T-helper 1 cell (primary cell): ENCODE measurements at places on chromosomes 2 and 18.

GRCh38 chr2:6993229-6993640, 76.0 kb downstream of the RNF144A start:
- no peak for DNase-seq

DNA sequence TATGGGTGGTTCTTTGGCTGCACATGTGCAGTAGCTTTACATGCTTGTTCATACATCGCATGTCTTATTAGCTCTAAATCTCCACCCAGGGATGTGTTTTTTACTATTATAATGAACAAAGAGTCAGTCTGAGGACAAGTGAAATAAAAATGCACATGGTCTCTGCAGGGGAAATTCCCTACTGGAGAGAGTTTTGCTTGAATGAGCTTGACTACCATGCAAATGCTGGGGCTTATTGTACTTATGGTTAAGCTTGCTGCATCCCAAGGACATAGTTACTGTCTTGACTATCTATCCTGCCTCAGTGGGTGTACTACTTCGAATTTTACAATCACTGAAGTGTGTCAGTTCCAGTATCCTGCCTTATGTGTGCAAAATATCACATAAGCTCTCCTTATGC, 362.7 kb downstream of the TDRD15 start:
- no peak for DNase-seq

- DNase-seq, result no peak
Measured at GRCh38 chr2:231111987-231112386, 12.9 kb downstream of the HTR2B start.

DNA sequence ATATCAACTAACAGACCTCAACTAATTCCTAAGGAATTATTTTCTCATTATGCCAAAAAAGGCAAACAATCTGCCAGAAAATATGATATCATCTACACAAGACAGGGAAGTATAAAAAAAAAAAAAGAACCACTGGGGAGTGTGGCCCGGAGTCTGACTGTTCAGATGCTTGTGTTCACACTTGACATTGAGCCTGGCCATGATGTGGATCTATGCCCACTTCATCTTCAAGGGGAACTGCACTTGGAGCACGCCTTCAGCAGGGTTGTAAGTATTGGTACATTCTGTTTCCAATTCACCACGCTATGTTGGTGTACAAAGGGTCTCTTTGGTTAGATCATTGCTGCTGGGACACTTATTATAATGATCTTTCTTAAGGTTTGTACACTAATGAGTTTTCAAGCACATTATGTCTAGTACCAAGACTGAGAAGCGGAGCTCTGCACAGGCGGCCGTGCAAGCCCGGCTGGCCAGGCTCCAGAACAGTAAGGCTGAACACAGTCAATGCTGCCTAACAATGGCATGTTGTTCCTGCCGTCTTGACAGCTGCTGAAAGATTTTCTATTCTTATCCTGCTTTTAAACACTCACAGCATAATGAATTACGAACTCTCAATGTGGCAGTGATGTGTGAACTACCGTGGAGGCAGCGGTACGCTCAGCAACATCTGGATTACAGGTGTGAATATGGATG, 788.4 kb upstream of the SOX11 start:
- no peak for DNase-seq

- no peak for DNase-seq
Measured at GRCh38 chr2:104502901-104503300, 351.0 kb upstream of the POU3F3 start.

DNA sequence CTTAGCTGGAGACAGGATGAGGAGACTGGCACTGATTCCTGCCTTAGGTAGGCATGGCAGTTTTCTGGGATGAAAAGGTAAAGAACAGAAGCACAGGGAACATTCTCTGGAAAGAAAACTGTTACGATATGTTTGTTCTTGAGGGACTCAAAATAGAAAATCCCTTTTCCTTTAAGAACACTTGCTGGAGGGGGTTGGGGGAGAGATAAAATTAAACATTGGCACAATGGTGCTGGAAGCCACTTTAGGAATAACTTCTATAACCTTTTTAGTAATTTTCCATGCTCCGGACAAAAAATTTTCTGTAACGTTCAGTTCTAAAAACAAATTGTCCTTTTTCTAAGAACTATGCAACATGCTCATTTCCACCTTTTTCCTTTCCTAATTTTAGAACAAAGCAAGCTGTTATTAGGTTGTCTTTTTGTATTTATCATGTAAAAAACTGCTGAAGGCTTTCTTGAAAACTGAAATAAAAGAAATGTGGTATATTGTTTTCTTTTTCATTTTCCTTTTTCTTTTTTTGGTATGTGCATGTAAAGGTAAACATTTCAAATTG, 343.8 kb downstream of the EPHA4 start:
- DNase-seq, result no peak

DNA sequence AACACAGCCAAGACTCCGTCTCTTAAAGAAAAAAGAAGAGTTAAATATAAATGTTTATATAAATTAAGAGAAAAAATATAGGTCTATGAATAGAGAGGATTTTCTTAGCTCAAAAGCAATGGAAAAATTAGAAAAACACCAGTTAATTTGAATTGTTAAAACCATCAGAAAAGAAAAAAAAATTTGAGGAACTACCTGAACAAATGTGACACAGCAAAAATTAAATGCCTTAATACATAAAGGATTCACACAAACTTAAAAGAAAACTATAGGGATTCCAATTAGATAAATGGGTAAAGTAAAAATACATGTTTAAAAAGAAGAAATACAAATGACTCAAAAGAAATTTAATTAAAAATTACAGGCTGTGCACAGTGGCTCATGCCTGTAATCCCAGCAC, 147.9 kb upstream of the DNMT3A start:
- DNase-seq, result no peak

DNA sequence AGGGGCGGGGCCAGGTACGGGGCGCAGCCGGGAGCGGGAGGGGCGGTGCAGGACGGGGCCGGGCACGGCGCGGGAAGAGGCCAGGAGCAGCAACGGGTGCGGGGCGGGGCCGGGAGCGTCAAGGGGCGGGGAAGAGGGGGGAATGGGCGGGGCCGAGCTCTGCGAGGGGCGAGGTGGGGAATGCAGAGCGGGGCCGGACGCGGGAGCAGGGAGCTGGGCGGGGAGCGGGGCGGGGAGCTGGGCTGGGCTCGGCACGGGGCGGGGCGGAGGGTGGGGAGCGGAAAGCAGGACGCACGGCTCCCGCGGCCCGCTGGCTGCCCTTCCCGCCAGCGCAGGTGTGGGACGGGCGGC, at the start of gene IMPA2:
Gene IMPA2 (plus strand): TSS at position 316 of the 351 bp plus-strand sequence. CDS start 163 bp downstream, outside the sequence.
- DNase-seq, result no peak

- DNase-seq, result no peak
Measured at GRCh38 chr18:67500522-67501205, 15.9 kb downstream of the DSEL start.

DNA sequence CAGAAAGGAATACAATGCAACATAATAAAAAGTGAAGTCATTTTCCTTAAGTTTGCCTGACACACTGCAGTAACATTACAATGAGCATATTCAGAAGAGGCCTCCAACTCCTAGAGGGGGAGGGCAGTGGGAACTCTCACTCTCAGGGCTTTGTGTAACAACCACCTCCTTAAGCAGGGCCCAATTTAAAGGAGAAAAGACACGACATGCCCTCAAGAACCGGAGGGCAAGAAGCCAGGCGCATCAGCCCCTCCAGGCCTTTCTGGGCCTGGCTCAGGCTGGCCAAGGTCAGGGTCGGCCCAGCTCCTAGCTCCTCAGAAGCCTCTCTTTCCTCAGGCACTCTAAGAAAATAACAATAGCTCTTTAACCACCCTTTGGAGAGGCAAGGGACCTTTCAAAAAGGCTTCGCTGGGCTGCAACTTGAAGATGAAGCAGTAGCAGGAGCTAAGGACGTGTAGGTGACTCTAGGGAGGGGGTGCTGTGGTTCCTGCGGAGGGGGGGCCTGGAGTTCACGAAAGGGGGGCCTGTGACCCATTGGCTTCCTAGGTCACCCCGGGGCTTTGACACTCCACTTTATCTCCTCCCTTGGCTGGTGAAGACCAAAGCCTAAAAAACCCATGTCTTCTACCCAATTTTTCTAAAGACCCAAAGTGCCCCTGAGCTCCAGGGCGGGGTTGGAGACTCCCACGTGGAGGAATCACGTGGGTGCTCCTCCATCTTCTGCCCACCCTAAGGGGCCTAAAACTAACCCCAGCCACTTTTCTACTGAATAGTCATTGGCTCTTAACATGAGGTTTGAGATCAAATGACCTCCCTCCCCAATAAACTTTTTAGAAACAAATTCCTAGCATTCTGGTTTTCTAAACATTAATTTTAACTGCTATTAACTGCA, 13.3 kb downstream of the SERTAD2 start:
- DNase-seq, result no peak

DNA sequence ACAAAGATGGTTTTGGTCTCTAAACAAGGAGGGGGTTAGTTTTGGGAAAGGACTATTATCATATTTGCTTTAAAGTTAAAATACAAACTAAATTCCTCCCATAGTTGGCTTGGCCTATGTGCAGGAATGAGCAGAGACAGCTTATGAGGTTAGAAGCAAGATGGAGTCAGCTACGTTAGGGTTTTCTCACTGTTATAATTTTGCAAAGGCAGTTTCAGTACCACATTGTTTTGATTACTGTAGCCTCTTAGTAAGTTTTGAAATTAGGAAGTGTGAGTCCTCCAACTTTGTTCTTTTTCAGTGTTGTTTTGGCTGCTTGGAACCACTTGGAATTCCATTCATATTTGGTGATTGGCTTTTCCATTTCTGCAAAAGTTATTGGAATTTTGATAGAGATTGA, 23.4 kb downstream of the LCLAT1 start:
- DNase-seq, result no peak

DNA sequence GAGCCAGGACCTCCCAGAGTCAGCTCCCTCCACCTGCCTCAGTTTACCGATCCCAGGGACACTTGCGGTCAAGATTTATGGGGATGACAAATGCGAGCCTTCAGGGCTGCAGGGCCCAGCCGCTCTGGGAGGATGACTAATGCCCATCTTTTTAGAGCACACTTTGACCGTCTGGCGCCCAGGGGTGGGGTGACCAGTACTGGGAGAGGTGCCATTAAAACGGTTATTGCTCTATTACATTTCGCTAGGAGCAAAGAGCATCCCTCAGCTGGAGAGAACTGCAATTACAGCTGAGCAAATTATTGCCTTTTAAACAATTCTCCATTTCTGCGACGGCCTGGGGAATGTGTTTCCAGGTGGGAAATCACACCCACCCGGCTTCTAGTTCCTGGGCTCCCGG, 42.6 kb upstream of the HPCAL1 start:
- peak; percentile 2 for DNase-seq

GRCh38 chr2:96930351-96931010, 55.9 kb downstream of the FAM178B start:
- DNase-seq, result no peak

- no peak for DNase-seq
Measured at GRCh38 chr2:232666051-232666805, 30.9 kb upstream of the GIGYF2 start.

DNA sequence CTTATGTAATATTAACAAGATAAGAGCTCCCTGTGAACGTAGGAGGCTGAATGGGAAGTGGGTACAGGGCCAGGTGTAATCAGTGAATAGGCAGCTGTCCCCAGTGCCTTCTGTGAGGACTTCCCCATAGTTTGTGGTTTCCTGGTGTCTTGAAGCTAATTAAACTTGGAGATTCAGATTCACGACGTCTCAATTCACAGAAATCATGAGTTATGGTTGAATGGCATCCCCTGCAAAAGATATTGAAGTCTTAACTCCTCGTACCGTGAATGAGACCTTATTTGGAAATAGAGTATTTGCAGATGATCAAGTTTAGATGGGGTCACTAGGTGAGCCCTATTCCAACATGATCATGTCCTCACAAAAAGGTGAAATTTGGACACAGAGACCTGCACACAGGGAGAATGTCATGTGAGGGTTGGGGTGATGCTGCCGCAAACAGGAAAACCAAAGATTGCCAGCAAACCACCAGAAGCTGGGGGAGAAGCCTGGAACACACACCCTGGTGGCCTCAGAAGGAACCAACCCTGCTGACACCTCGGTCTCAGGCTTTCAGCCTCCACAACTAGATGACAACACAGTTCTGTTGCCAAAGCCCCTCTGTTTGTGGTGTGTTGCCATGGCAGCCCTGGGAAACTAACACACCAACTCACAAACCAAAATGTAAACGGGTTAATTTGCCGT, 13.2 kb downstream of the ARL4C start:
- DNase-seq, result peak; percentile 72

DNA sequence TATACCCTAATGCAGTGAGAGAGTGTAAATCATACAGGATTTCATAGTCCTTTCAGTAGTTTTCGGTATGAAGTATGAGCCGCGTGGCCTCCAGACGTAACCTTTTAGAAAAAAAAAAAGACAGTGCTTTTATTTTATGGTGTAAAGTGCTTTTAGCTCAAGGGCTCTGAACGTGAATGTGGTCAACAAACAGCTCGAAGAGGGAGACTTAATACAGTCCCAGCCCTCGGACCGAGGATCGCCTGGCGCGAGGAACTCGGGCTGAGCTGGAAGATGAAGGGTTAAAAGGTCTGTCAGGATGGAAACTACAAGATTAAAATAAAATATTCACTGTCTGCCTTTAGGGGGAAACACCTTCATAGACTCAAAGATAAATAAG, 4.0 kb upstream of the BCL11A start:
- no peak for DNase-seq

- DNase-seq, result no peak
Measured at GRCh38 chr2:195279840-195280427, 377.1 kb upstream of the SLC39A10 start.

GRCh38 chr18:60809937-60810336, 437.4 kb upstream of the MC4R start:
- no peak for DNase-seq

- no peak for DNase-seq
Measured at GRCh38 chr2:120822933-120823332, 87.3 kb downstream of the GLI2 start.

- no peak for DNase-seq
Measured at GRCh38 chr18:35888329-35888728, 84.2 kb upstream of the RMP24 start.

DNA sequence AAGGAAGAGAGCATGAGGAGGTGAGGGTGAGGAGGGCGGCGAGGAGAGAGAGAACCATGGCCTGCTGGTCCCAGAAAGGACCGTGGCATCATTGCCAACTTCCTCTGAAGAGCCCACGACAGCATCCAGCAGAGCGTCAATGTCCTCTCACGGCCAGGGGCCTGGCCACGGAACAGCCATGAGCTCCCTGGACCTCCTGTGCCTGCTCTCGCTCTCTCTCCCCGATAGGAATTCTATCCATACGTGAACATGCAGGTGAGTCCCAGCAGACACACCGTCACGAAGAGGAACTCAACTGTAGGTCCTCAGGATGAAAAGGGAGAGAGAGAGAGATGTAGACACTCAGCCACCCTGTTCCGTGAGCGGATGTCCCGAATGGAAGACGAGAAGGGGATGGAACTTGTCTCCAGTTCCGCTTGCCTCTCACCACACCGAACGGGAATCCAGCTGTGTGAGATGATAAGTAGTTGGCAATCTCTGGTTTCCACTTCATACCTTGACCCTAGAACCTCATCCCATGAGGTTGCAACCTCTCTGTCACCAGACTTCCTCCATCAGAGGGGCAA, 107.6 kb downstream of the TNS1 start:
- DNase-seq, result no peak

DNA sequence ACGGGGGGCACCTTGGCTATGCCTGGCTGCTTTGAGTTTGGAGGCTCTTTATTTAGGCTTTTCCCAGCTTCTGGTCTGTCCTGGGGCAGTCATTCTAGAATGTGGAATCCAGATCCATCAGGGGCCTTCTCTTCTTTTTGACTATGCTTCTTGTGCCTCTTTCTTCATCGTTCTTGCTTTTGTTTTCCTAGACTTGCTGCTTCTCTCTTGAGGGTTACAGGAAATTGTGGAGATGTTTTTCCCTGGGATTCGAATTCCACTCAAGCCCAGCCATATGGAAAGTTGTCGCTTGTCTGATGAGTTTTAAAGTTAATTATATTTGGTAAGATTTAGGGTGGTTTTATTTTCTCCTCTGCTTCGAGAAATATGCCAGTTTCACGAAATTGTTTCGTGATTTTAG, 2.4 kb downstream of the GLI2 start:
- DNase-seq, result no peak
